Right cardiac atrium (tissue), 5 donors: ENCODE measurements at places on chromosomes 1 and 21. TPM values are rescaled to one million over a fixed set of nuclear protein-coding genes. Genes with fewer than 3 reads are reported as not detected.

DNA sequence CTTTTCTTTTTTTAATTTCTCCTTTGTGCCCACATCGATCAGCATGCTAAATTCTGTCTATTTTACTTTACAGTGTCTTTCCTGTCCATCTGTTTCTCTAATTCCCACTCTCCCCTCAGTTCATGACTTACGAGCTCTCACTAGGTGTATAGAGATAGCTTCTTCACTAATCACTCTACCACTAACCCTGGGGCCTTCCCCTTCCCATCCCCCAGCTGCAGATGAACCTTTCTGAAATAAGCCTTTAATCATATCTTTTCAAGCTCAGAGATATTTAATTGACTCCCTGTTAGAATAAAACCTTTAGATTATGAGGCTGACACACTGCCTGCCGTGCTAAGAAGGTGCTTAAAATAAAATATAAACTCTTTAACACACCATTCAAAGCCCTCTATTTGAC lies 66.3 kb upstream of the BMP8A start:
- no peak for DNase-seq

DNA sequence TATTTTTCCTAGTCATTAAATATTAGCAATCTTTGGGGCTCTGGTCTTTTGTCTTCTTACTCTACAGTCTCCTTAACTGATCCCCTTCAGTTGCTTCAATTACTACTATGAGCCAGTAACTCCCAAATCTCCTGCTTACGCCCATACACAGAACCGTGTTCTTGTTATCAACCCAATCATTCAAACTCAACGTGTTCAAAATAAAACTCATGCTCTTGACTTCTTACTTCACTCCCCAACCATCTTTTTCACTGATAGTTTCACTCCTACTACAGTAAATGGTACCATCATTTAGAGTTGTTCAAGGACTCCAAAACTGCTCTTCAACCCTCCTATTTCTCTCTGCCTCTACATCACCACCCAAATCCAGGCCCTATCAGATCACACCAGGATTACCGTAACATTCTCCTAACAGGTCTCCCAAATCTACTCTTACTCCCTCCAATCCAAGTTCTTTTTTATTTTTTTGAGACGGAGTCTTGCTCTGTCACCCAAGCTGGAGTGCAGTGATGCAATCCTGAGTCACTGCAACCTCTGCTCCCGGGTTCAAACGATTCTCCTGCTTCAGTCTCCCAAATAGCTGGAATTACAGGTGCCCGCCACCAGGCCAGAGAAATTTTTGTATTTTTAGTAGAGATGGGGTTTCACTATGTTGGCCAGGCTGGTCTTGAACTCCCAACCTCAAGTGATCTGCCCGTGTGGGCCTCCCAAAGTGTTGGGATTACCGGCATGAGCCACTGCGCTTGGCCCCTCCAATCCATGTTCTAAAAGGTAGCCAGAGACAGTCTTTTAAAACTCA lies 3.0 kb downstream of the YARS1 start:
- no peak for DNase-seq

GRCh38 chr1:184489908-184490307 lies 103.1 kb downstream of the C1orf21 start:
- DNase-seq = no peak

GRCh38 chr1:5475572-5475971 lies 516.7 kb downstream of the NPHP4 start:
- DNase-seq = no peak

DNA sequence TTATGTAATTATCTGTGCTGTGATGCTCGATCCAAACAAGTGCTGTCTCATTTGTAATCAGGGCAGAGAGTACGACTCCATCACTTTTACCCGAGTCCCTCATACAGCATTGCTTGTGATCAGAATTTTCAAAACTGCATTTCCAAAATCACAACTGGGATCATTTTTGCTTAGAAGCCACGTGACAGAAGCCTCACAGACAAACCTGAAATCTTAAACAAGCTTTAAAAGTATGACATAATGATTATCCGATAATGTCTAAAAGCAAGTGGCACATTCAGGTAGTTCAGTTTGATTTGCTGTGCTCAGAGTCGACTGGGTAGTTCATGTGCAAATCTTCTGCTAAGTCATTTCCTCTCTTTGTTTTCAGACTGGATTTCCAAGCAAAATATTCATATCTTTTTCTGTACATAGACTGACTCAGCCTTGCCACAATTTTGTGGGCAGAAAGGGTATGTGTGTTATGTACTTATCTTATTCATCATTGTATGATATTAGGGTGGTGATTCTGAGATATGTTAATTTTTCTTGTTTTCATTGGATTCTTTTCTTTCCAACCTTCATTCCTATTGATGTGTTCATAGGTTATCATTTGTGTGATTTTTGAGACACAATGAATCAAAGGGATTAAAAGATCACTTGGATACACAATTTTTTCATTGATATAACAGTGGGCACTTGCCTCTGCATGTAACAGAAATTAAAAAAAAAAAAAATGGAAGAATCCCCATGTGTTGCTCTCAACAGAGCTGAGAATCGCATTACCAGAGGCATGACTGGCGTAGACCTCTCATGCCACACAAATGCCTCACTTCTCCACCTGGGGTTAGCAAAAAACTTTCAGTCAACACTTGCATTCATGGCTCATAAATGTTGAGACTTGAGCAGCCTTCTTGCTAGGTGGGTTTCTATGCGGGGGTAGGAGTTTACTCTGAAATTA lies 355.7 kb downstream of the LTN1 start:
- DNase-seq = no peak

GRCh38 chr1:116934586-116935207 lies 25.0 kb downstream of the PTGFRN start:
- no peak for DNase-seq

DNA sequence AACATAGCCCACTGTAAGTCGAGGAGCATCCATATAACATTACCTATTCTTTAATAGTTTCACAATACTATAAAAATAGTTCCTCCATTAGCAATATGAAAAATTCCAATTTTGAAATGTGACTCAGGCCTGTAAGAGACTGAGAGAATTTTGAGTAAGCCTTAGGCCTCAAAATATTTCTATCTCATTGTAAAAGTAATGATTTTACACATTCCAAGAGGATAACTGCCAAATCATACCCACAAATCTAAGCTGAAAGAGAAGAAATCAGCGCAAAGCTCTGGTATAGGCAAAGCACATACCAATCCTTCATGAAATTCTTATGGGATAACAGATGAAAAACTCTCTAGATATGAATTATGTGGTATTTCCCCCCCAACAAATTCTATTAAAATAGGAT lies 144.1 kb downstream of the CDC42BPA start:
- no peak for DNase-seq

DNA sequence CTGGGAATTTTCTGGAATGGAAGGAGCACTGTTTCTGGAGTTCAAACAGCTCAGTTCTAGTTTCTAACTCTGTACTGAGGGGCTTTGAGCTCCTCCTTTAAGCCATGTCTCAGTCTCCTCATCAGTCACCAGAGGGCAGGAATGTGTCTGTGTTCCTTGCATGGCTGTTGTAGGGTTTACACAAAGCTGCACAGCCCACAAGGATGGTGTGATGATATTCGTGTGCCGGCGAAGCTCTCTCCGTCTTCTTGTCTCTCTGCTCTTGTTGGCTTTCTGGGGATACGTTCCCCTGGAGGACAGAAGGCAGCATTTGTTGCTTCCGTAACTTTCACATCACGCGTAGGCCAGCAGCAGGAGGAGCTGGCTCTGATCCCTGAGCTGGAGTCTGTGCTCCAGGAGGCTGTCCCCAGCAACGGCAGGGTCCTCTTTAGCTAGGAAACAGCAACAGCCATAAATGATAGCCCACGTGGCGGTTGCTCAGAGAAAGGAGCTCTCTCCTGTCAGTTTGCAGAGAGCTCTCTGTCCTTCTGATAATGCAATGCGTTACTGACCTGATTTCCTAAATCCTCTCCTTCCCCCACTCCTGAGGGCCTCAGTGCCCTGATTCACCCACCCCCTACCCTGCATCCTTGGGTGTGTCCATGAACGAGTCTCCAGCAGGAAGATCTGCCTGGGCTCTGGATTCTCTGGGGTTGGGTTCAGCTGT lies 189.2 kb upstream of the VAMP3 start:
- DNase-seq = peak; percentile 59

Gene ADAM30
- not detected for total RNA-seq

Gene BEST4
- total RNA-seq = 0.26 TPM

Gene TCHH
- 0.03 TPM for total RNA-seq

Gene C4BPA
- total RNA-seq = not detected

Gene BLACAT1
- total RNA-seq = not detected
